ENCODE measurements at places on chromosomes 11 and 22. TPM values are rescaled to one million over a fixed set of nuclear protein-coding genes. Genes with fewer than 3 reads are reported as not detected.

DNA sequence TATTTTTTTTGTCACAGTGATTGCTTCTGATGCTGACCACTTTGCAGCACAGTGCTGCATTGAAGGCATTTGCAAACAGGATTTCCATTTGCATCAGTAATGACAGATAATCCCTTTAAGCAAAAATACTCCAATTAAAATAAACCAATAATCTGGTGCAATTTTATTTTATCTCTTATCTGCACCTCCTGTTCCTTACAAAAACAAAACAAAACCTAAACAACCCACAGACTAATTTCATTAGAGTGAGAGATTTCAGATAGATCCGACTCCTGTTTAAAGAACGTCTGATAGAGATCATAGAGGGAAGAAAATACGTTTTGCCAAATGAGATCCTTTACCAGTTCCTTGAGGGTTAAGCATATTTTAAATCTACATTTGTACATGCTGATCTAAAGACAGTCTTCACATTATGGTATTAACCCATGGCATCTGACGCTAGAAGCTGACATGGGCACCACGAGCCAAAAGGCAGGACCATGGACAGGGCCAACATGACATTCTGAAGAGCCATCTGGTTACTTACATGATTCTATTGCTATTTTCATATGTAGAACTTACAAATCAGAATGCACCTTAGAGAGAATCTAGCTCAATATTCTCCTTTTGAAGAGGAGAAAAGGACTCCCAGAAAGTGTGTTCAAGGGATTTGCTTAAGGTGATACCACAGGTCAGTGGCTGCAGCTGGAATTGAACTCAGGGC lies 286.2 kb upstream of the NARS2 start:
- DNase-seq = no peak

DNA sequence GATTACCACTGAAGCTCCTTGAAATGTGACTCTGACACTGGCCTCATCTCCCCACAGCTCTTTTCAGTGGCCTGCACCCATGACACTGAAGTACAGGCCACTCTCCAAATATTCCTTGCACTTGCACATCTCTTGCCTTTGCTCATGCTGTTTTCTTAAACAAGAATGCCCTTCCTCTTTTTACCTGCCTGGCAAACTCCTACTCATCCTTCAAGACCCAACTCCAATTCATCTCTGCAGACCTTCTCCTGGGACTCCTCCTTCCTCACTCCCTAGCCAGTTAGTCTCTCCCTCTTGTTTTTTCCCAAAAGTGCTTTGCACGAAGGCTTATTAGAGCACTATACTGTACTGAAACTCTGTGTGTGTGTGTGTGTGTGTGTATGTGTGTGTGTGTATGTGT lies 2.6 kb downstream of the KCNE3 start:
- no peak for DNase-seq

DNA sequence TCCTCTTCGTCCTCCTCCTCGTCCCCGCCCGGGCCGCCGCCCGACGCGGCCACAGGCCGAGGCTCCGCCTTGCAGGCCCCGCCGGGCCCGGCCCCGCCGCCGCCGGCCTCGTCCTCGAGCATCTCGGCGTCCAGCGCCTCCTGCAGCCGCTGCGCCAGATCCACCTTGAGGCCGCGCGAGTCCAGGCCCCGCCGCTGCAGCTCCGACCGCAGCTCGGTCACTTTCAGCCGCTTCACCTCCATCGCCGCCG lies 417 bp downstream of the HNRNPUL2 start:
- DNase-seq = peak; percentile 32

DNA sequence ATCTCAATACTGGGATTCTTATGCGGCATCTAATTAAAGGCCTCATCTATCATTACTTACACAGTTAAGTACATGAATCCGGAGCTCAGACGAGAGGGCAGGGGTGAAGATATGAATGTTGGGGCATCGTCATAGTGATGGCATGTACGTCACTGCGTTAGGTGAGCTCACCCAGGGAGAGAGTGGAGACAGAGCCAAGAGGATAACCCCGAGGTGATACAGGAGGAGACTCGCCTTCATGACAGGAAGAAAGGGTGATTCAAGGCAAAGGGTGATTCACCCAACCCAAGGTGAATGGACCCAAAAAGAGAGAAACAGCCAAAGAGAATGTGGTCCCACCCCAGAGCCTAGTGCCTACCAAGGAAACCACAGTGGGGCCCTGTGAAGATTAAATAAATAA lies 132.9 kb upstream of the BLID start:
- no peak for DNase-seq

- DNase-seq = peak; percentile 91
Measured at GRCh38 chr22:38733724-38734381, 21.9 kb downstream of the SUN2 start.

DNA sequence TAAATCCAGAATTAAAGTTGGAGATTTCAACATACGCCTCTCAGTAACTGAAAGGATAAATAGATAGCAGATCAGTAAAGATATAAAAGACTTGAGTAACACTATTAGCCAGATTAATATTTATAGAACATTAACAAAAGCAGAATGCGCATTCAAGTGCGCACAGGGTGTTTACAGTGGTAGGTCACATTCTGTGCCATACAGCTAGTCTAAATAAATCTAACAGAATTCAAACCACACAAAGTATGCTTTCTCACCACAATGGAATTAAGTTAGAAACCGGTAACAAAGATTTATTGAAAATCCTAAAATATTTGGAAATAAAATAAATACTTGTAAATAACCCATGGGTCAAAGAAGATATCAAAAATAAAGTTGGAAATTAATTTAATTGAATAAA lies 341.0 kb downstream of the DYNC2H1 start:
- no peak for DNase-seq

OR4A16 gene
- total RNA-seq = not detected

B4GAT1 gene
- 23.7 TPM for total RNA-seq

SYNGR1 gene
- 48.0 TPM for total RNA-seq
